Thyroid gland (tissue), 4 donors: ENCODE measurements at places on chromosomes 16 and 17.
A peak's percentile ranks its signal among the peaks of the same experiment; 100 is the strongest.

DNA sequence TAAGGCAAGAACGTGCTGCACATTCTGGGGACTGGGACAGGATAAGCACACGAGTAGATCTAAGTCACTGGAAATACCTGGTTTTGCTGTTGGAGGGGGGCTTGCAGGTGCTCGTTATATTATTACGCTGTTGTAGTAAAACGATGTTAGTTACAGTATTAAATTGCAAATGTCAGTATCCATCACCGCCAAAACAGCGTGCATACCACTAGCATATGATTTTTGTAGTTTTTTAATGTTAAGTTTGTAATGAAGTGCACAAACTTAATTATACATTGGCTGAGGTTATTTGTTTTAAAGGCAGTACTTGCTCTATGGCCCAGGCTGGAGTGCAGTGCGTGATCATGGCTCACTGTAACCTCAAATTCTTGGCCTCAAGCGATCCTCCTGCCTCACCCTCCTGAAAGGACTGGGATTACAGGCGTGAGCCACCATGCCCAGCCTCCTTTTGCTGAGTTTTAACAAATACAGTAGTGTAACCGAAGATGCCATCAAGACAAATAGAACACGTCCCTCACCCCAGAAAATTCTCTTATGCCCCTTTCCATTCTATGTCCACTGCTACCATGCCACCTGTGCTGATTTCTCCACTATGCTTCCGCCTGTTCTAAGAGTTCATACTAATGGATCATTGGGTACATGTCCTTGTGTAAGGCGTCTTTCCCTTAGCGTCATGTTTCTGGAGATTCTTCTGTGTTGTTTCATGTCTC, 20.7 kb upstream of the CSNK1D start:
- DNase-seq = no peak

DNA sequence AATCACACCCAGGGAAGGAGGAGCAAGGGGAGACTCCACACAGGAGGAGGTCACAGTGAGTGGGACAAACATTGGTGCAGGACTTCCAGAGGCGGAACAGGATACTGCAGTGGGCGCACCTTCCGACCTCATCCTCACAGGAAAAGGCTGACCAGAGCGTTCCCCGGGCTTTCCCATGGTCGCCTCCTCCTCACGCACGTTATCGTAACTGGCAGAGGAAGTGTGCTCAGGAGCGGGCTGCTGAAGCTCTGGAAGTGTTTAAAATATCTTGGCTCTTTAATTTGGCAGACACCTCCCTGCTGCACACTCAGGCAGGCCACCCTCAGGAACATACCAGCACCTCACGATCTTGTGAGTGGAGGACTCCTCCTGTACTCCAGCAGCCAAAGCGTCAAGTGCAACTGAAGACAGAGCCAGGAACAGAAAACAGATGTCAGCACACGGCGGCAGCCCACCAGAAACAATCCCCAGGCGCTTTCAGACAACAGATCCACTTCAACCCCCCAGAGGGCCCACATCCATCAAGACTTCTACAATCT, 17.5 kb downstream of the FANCA start:
- DNase-seq = peak; percentile 32

GRCh38 chr16:21654466-21654865, 2.1 kb upstream of the IGSF6 start:
- DNase-seq = no peak

- no peak for DNase-seq
Measured at GRCh38 chr17:47872651-47873161, 21.7 kb upstream of the SP6 start.

- no peak for DNase-seq
Measured at GRCh38 chr16:50657241-50657640, 23.9 kb downstream of the SNX20 start.

DNA sequence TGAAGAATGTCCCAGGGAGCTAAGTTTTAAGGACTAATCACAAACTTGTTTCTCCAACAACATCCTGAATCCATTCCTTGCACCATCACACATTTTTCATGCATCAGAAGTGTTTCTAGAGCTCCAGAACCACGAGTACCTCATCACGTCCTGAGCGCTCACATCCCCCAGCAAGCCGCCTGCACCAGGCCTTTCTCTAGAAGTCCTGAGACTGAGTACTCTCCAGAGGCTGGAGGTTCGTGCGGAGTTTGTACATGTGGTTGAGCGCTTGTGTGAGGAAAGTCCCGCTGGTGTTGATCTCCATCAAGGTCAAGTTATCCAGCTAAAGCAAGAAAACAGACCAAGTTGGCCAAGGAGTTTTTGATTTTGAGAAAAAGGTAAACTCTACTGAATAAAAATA, 10.7 kb downstream of the GINS2 start:
- DNase-seq = peak; percentile 83

- DNase-seq = no peak
Measured at GRCh38 chr16:9791556-9791955, 390.7 kb downstream of the GRIN2A start.
